Astrocyte of the spinal cord (primary cell): ENCODE measurements at places on chromosomes 12 and 14.

GRCh38 chr12:106760184-106760531, 14.3 kb upstream of the RIC8B start:
- DNase-seq = no peak

GRCh38 chr14:67423424-67423823, 11.5 kb upstream of the PLEK2 start:
- DNase-seq = no peak

DNA sequence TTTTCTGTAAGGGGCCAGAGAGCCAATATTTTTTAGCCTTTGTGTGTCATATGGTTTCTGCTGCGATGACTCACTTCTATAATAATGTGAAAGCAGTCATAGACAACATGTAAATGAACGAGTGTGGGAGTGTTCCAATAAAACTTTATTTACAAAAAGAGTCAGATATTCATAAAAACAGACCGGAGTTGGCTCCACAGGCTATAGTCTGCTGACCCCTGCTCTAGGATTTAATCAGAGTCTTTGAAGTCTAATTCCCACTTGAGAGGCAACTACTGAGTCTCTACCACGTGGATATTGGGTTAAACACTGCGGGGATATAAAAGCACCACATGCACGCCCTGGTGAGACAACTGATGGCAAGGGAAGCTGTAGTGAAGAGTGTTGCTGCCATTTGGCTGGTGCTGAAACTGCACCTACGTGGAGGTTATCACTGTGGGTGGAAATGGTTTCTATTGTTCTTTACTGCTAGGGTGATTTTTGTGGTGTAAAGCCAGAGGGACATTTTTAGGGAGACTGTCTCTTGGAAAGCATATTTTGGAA, 3.6 kb upstream of the NINJ2 start:
- peak; percentile 66 for DNase-seq

- DNase-seq = no peak
Observed at GRCh38 chr14:36493761-36494160, 26.3 kb downstream of the NKX2-1 start.

DNA sequence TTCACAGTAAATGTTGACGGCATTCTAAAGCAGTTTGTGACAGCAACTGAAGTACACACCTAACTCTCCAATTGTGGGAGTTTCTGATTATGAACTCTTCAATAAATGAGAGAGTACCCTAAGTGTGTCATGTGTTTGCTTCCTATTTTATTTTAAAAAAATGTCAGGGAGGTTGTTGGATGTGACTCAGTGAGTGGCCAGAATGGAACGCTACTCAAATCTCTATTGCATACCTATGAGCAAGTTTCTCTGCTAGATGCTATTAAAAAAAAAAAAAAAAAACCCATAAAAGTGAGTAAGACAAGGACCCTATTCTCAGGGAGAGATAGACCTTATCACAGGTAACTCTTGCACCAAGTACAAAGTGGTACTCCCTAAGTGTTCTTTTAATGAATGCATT, 256.6 kb downstream of the BTG1 start:
- peak; percentile 8 for DNase-seq

DNA sequence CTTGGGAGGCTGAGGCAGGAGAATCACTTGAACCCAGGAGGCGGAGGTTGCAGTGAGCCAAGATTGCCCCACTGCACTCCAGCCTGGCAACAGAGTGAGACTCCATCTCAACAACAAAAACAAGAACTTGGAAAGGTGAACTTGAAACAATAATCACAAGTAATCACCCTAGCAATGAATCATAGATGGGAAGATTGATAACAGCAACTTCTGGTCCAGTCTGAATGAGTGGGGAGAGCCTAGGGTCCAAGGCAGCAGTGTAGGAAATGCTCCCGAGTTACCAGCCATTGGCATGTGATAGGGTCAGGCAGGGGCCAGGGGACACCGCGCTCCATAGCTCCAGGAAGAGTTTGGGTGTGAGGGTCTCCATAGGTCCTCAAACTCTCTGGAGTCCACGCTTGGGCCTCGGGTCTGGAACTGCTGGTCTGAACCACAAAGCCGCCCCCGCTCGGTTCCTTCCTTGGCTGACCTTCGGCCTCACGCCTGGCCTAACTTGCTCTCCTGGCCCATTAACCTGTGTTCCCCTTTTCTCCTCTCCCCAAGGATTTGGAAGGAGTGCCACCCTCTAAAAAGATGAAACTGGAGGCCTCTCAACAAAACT, 19.9 kb upstream of the MLXIP start:
- no peak for DNase-seq

- no peak for DNase-seq
Observed at GRCh38 chr12:59698600-59698999, 102.8 kb downstream of the SLC16A7 start.

- DNase-seq = no peak
Observed at GRCh38 chr14:74949859-74950573, 5.4 kb downstream of the PGF start.

- peak; percentile 83 for DNase-seq
Observed at GRCh38 chr12:30026621-30027234, 243.0 kb upstream of the TMTC1 start.

GRCh38 chr12:96235484-96235826, 41.3 kb downstream of the ELK3 start:
- DNase-seq = peak; percentile 33

DNA sequence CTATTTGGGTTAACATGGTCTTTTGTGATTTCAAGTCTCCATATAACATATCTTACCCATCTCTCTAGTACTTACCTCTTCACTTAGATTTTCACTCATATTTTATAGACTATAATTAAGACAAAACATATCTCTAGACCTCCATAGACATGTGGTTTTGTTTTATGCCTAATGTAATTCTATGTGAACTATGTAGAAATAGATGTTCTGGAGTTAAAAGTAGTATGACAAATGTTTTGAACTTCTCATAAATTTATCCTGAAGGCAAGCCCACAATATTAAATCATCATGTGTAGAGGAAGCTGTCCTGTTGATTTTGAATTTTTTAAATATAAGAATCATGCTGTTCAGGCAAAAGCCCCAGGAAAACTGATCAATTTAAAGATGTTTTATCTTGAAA, 169.2 kb downstream of the SYT1 start:
- DNase-seq = no peak

DNA sequence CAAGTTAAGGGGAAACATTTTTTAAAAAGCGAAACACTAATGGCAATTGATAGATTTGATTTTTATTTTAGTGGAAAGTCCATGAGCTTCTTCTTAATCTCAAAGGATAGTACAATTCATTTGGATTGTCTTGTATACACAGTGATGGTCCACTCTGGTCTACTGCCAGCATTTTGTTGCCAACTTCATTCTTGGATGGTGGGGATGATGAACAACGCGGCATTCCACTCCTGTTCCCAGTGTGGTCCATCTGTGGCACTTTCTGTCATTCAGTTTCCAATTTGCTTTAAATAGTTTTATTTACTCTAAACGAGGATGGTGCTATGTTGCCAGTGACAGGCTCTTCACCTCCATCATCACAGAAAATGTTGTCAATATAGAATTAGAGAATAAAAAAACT, 40.3 kb upstream of the SLC38A2 start:
- DNase-seq = no peak

DNA sequence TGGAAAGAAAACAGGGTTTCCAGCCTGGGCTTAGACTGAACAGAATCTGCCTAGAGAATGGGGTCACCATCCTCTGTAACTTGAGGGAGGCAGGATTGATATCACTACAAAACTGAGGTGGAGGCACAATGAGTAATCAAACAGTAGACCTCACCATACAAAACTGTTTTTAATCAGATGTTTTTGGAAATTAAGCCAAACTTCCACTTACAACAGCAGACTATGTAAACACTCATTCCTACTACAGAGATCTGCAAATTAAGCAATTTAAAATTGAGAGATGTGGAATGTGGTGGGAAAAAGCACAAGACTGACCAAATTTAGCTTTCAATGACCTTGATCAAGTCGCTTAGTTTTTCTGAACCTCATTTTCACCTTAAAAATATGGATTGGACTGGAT, 104.3 kb upstream of the SLC38A4 start:
- DNase-seq = no peak

GRCh38 chr14:53622447-53622846, 334.2 kb downstream of the BMP4 start:
- DNase-seq = no peak

DNA sequence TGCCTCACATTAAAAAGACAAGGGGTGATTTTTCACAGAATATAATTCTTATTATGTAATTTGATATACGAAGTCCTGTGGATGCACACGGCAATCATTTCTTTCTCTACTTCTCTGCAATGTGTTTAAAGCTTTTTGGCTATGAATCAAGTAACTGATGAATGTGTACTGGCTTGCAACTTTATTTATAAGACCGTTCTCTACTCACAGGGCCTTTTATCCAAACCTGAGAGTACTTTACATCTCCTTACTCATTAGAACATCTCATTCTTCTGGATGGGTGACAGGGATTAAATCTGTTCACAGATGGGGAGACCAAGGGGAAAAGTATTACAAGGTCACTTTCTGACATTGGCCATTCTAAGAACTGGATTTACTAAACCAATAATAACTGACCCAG, 215.8 kb upstream of the DIO2 start:
- DNase-seq = peak; percentile 43
